Natural killer cell treated with Interleukin-12 subunit alpha and Interleukin-12 subunit beta and Interleukin-15 and Interleukin-18, amount 100 ng/mL, for 72 hours (primary cell): ENCODE measurements at places on chromosomes 7 and 10. TPM values are rescaled to one million over a fixed set of nuclear protein-coding genes. Genes with fewer than 3 reads are reported as not detected.
A peak's percentile ranks its signal among the peaks of the same experiment; 100 is the strongest.

GRCh38 chr7:99790407-99790806, 6.4 kb upstream of the CYP3A4 start:
- DNase-seq = no peak

DENND2A gene
- not detected for total RNA-seq

ELFN1 gene
- 0.11 TPM for total RNA-seq

DNA sequence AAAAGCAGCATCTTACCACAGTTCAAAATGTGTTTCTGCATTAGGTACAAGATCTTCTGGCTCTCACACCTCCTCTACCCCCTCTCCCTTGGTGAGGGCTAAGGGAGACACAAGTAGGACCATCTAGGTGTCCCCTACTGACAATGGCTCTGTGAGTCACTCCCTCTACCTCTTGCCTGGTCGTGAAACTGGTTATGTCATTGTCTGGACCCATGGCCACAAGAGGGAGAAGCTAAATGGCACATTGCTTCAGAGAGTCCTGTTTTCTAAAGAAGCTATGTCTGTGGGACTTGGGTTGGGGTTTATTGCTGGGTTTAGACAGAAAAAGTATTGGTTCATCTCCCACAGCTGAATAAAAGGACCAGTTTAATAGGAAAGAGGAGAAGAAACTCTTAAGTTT, 4.0 kb upstream of the PLXNA4 start:
- no peak for DNase-seq

DNA sequence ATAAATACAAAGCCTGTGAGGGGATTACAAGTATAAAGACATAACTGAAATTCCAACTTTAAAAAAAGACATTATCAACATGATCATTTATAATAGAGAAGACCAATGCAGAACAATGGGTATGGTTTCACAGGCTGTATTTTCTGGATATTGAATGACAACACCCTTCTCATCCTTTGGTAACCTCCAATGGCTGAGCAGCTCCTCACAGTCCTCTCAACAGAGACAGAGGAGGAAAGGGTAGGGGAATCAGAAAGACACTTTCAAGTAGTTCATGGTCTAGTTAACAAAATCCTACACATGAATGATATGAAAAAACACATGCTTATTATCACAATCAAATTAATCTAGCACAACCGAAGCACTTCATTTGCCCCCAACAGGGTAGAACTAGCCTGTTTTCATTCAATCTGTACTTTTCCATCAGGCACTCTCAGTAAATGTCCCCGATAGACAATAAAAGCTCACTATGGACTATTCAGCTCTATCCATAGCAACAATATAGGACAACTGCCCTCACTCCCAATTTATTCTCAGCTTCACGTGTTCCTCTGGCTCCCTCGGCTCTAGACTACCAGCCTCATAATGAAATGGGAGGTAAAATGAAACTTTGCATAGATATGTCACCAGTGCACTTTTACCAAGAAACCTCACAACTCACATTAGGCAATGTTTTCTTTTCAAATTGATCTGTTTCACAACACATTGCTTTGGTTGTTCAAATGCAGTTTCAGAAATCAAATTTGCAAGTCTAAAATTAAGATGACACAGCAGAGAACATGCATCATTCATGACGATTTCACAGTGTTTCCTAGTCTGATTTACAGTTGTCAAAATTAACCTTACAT, 211.4 kb downstream of the THSD7A start:
- no peak for DNase-seq

DNA sequence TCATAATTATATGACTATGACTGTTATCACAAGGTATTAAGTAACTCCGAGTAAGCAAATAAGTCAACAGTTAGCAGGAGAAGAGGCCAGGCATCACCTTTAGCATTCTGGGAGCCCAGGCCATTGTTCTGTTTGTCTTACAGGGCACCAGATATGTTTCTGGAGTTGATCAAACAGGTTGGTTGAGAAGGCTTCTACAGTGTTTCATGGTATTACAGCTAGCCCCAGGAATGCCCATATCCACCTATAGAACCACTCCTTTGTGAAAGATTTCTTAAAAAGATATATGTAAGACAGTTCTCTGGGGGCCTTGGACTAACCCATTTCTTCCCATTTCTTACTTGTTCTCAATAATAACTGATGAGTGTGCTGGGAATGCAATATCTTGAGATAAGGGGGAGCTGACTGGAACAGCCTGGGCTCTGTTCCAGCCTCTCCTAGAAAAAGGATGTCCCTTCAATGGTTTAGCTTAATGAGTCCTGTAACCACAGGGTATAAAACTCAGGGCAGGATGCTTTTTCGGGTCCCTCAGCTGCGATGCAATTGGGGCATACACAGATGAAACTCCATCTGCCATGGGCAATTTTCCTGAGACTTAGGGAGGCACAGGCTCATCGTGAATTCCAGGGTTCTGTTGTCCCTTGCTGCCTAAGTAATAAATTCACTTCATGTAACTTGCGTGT, 286.4 kb downstream of the BAMBI start:
- no peak for DNase-seq

SLC18A2 gene
- not detected for total RNA-seq

TWNK gene
- 34.2 TPM for total RNA-seq

DNA sequence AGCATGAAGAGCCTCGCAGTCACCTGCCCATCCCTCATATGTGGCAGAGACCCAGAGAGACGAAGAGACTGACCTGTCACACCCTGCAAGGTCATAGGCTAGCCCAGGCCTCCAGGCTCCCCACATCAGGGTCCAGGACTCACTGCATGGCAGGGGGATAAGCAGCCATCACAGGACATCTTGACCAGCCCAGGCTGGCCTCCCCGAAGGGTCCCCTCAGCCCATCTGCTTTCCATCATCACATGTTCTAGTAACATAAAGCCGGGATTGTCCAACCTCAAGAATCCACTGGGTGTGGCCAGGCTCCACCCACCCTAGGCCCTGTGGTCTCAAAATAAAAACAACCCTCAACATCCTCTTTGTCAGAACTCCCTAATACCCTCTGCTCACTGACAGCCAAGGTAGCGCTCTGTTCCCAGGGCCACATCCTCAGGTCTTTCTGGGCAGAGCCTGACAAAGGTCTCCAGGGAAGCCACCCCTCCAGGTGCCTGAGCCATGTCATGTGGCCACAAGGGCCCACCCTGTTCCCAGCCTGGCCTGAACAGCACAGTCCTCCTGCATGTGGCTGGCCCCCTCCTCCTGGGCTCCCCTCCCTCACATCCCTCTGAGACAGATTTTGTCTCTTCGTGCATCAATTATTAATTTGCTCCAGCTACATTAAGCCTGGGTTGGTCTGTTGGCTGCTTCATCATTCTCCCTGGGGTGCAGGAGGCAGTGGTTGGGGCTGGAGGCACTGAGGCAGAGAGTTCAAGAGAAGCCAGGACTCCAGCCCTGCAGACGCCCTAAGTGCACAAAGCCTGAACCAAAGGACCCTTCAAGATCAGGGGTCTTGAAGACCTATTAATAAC, 131.8 kb upstream of the UNC5B start:
- no peak for DNase-seq

CPA4 gene
- not detected for total RNA-seq

- DNase-seq = no peak
Measured at GRCh38 chr10:103481974-103482531, 3.0 kb upstream of the CALHM3 start.

GRCh38 chr10:15325243-15325943, 45.7 kb downstream of the FAM171A1 start:
- DNase-seq = no peak

GRCh38 chr10:19518632-19519031, 297.6 kb upstream of the PLXDC2 start:
- no peak for DNase-seq

DNA sequence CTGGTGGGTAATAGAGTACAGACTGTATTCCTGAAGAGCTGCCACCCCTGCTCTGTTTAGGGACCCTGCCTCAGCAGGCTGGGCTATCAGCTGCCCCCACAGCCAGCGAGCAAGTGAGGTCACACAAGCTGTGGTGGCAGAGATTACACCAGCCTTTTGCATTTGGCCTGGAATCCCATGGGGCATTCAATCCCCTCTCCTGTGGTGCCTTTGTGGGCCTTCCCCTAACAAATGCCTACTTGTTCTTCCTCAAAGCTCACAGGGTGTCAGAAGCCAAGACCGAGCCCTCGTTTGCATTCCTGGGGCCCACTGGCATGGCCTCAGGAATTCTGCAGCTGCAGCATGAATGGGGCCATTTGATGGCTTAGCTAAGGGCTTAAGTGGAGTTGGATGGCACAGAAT, 212.7 kb upstream of the PHYHIPL start:
- no peak for DNase-seq

CYP2E1 gene
- total RNA-seq = 0.71 TPM

COMMD3 gene
- 55.8 TPM for total RNA-seq

AZGP1 gene
- not detected for total RNA-seq

BAIAP2L1 gene
- 1.1 TPM for total RNA-seq

DNA sequence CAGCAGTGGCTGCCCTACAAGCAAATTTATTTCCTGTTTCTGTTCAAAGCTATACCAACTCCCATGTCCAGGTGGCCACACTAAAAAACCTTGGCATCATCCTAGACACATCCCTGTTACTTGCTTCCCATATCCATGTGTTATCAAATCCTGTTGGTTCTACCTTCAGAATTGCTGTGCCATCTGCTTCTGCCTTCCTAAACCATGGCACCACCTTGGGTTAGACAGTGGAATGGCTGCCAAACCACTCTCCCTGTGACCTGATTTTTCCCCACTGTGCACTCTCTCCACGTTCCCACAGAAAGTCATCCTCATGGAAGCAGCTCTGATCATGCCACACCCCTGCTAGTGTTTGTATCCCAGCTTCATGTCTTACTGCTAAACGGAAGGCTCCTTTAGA, 697.6 kb upstream of the GALNT17 start:
- DNase-seq = no peak

LDB3 gene
- not detected for total RNA-seq

- no peak for DNase-seq
Measured at GRCh38 chr7:142606081-142606480, 143.2 kb upstream of the PRSS1 start.

DNA sequence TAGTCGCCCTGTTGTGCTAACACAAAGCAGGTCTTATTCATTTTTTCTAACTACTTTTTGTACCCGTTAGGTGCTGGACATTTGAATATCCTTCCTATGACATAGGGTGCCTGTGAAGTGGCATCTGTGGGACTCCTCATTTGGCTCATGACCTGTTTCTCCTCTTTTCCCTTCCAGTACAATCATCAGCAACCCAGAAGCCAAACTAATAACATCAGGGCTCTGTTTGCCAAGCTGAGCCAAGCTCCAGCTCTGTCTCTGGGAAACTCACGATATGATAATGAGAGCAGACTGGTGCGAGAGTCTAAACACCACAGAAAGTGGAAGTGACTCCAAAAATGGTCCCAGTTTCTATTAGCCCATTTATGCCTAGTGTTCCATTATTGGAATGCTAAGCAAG, 92.0 kb downstream of the SVIL start:
- DNase-seq = no peak

- DNase-seq = no peak
Measured at GRCh38 chr10:34854147-34854601, 39.1 kb upstream of the PARD3 start.

CNPY1 gene
- total RNA-seq = not detected

- no peak for DNase-seq
Measured at GRCh38 chr10:110641256-110641655, 2.9 kb upstream of the RBM20 start.

CPED1 gene
- total RNA-seq = not detected

MUC3A gene
- not detected for total RNA-seq

NAT16 gene
- total RNA-seq = not detected

MMS19 gene
- 95.6 TPM for total RNA-seq

HOXA5 gene
- total RNA-seq = 0.33 TPM

DNA sequence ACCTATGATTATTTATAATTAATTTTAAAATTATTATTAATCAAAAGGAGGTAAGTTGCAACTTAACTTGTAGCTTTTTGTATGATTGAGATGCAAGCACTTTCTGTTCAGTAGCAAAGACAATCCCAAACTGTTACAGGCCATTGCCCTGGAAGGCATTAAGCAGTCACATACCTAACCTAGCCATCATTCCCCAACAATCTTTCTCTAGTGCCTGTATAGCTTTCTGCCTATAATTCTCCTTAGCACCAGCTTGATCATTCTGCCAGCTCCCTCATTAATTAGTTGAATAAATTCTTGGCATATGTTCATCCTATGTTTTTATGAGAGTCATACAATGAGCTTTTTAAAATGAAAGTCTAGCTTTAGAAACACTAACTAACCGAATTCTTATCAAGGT, 178.9 kb upstream of the TMEM106B start:
- DNase-seq = no peak

- DNase-seq = no peak
Measured at GRCh38 chr7:30448461-30449189, 30.0 kb downstream of the NOD1 start.

- DNase-seq = no peak
Measured at GRCh38 chr7:84509522-84509921, 314.9 kb upstream of the SEMA3A start.

DNA sequence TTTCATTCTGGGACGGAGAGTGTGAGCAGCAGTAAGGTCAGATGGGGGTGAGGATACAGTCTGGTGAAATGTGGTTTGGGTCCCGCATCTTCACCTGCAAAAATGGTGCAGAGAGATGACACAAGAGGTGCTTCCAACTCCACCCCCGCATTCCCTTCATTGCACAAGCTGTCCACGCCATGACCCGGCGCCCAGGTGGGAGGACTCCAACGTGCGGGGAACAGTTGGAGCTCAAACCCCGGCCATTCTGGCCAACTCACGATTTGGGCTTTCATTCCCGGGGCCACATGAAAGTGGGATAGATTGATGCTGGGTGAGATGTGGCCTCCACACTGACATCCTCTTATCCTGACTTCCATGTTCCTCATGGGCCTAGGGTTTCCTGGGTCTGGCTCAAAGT, 34.6 kb upstream of the ZNF273 start:
- no peak for DNase-seq

- no peak for DNase-seq
Measured at GRCh38 chr7:31091924-31092434, 39.9 kb downstream of the ADCYAP1R1 start.

GRCh38 chr7:80088705-80089104, 45.9 kb upstream of the GNAI1 start:
- DNase-seq = no peak

- DNase-seq = no peak
Measured at GRCh38 chr7:116988363-116988989, 35.2 kb downstream of the ST7 start.

KCNMA1 gene
- not detected for total RNA-seq

DNA sequence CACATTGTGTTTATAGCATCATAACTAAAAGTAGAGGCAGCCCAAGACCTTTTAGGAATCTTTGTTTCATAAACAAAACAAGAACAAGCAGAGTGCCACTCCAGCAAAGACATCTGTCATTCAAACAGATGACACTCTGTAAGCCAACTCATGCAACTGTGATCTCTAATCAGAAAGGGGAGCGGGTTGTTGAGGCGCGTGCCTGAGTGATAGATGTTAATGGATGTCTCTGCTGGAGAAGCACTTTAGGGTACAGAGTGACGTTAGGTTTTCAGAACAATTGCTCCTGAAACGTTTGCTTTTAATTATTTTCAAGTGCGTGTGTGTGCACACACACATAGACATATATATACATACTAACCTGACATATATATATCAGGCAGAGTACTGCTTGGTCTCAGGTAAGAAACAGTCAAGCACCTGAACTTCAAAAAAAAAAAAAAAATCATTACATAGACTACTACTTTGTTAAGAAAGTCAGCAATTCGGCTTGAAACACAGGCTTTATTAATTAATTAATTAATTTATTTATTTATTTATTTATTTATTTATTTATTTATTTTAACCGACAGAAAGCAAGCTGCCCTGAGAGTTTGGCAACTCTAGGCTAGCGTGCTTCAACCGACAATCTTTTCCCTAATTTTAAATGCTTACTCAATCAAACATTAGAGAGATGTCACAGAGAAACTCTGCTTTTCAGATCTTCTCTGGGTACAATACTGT, 109.1 kb downstream of the POU6F2 start:
- DNase-seq = no peak

- DNase-seq = peak; percentile 92
Measured at GRCh38 chr7:92245487-92246359, at the start of the genes ANKIB1 and KRIT1. Gene ANKIB1 (plus strand): TSS chr7:92245974. CDS start chr7:92294979, 49,005 bp downstream. Gene KRIT1 (minus strand): TSS chr7:92245914. CDS start chr7:92242135, 3,779 bp downstream.
